ENCODE measurements at places on chromosomes 1 and 21. TPM values are rescaled to one million over a fixed set of nuclear protein-coding genes. Genes with fewer than 3 reads are reported as not detected.

Gene TRNAU1AP
- 27.2 TPM for total RNA-seq

Gene CNIH3
- total RNA-seq = 0.65 TPM

GRCh38 chr1:65084066-65084465, 63.9 kb upstream of the AK4 start:
- DNase-seq = no peak

Gene E2F2
- total RNA-seq = 0.95 TPM

DNA sequence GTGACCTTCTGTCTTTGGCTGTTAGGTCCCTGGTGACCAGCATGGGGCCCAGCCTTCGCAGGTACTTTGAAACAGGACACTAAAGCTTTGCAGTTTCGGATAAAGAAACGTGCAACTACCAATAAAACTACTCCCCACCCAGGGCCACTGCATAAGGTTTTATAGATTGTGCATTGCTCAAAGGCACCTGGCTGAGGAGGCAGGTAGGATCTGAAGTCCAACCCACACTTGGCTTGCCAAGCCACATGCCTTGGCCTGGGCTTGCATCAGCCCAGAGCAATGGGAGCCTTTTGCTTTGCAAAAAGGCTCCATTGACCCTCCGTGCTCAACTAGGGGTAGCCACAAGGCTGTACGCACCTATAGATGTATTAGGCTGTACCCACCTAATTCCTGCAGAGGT, 84.4 kb upstream of the SYT6 start:
- DNase-seq = no peak

Gene CASQ1
- total RNA-seq = not detected

Data from foreskin keratinocyte (primary cell).